Renal cortical epithelial cell (primary cell): ENCODE measurements at places on chromosomes 3 and 15. TPM values are rescaled to one million over a fixed set of nuclear protein-coding genes. Genes with fewer than 3 reads are reported as not detected.

MOBP gene
- 1.6 TPM in 1 of 2 replicates, not detected in the other for total RNA-seq

HGD gene
- total RNA-seq: 27.3 and 91.5 TPM in 2 replicates

PKM gene
- total RNA-seq: 3,079 and 5,384 TPM in 2 replicates

TP63 gene
- total RNA-seq: under 0.01 and 0.52 TPM in 2 replicates

HIGD2B gene
- 0.15 TPM in 1 of 2 replicates, not detected in the other for total RNA-seq

LRRFIP2 gene
- 76.9 and 104 TPM in 2 replicates for total RNA-seq

DPPA4 gene
- not detected in 2 replicates for total RNA-seq

GPR15 gene
- not detected in 2 replicates for total RNA-seq

CPNE4 gene
- total RNA-seq: 0.05 and 0.35 TPM in 2 replicates

NUTM1 gene
- not detected in 2 replicates for total RNA-seq

SLITRK3 gene
- not detected in 2 replicates for total RNA-seq

UBAP1L gene
- total RNA-seq: under 0.01 and 1.4 TPM in 2 replicates

EIF5A2 gene
- 10.2 and 15.1 TPM in 2 replicates for total RNA-seq

DNAH12 gene
- total RNA-seq: 0.17 and 0.25 TPM in 2 replicates

PRSS50 gene
- 0.17 TPM in 1 of 2 replicates, not detected in the other for total RNA-seq

SHC4 gene
- total RNA-seq: 0.89 and 7.3 TPM in 2 replicates
